ENCODE measurements at places on chromosomes 16 and 17.

- no peak for DNase-seq
These were observed 23.7 kb upstream of the MGAT5B start for GRCh38 chr17:76844485-76844829.

DNA sequence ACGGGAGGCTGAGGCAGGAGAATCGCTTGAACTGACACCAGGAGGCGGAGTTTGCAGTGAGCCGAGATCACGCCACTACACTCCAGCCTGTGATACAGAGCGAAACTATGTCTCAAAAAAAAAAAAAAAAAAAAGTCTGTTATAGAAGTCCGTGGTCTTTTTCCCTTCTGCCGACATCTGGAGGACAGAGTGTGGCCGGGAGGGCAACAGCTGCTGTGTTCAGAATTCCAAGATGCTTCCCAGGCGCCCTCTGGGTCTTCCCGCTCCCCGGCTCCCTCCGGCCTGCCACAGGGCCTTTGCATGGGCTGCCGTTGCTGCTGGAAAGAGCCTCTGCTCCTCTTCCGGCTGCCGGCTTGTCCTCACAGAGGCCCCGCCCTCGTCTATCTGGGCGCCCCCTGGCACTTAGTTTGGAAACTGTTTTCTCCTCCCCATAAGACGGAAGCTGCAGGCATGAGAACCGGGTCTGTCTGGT, 2.4 kb upstream of the CACNA1H start:
- no peak for DNase-seq

DNA sequence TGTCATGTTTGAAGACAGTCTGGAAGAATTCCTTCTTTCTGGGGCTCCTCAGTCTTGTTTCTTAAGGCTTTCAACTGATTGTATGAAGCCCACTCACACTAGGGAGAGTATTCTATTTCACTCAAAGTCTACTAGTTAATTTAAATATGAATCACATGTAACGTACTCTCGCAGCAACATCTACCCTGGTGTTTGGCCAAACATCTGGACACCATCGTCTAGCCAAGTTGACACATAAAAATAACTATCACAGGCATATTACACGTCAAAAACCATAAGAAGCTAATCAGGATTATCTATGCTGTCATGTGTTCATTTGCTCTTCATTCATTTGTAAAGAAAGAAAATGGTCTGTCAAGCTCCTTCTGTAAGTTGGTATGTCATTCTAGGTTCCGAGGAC, 787.4 kb downstream of the KCNJ2 start:
- no peak for DNase-seq

DNA sequence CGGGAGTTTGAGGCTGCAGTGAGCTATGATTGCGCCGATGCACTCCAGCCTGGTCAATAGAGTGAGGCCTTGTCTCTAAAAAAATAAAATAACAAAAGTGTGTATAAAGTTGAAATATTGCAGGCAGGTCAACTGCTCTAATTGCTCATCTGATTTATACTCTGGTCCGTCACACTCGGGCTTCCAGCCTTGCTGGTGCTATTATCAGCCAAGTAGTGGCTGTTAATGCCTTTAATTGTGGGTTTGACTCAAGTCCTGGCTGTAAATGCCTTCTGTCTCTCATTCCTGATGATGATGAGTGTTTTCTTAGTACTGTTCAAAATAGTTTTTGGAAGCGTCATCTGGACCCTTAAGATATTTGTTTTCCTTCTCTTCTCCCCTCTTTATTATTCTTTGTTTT, 18.4 kb downstream of the SYT17 start:
- DNase-seq = no peak

GRCh38 chr16:48517493-48517892, 92.5 kb downstream of the N4BP1 start:
- no peak for DNase-seq

DNA sequence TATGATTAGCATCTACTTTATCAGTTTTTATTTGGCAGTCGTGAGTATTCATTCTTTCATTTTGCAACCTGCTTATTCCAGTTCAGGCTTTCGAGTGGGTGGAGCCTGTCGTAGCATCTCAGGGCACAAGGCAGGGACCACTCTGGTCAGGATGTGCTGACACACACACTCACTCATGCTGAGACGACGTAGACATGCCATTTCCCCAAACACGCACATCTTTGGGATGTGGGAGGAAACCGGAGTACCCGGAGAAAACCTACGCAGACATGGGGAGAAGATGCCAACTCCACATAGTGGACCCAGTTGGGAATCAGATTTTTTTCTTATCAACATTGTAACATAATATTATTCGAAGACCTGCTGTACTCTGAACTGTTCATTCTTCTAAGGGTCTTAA, 756.5 kb upstream of the RBFOX1 start:
- no peak for DNase-seq

GRCh38 chr17:55430541-55431288, 9.1 kb upstream of the MMD start:
- no peak for DNase-seq

DNA sequence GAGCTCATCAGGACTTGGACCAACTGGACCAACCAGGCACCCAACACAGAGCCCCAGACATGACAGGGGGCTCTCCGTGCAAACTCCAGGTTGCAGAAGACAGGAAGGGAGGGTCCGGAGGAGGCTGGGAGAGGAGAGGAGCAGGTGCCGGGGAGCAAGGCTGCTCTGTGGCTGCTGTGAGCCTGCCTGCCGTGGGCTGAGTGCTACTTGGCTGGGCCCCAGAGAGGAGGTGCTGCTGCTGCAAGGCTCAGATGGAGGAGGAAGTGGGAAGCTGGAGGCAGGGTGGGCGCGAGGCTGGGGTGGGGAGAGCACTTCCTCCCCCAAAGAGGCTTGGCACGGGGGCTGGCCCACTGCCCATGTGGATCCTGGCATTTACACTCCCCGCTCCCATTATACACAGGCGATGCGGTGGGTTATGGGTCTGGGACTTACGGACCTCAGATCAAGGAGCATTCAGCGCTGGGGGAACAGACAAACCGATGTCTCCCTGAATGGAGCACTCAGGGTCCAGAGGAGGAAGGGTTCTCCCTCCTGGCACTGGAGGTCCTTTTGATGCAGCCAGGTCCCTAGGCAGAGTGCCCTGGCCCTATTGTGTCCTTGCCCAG, 15.9 kb downstream of the EPOP start:
- DNase-seq = no peak

DNA sequence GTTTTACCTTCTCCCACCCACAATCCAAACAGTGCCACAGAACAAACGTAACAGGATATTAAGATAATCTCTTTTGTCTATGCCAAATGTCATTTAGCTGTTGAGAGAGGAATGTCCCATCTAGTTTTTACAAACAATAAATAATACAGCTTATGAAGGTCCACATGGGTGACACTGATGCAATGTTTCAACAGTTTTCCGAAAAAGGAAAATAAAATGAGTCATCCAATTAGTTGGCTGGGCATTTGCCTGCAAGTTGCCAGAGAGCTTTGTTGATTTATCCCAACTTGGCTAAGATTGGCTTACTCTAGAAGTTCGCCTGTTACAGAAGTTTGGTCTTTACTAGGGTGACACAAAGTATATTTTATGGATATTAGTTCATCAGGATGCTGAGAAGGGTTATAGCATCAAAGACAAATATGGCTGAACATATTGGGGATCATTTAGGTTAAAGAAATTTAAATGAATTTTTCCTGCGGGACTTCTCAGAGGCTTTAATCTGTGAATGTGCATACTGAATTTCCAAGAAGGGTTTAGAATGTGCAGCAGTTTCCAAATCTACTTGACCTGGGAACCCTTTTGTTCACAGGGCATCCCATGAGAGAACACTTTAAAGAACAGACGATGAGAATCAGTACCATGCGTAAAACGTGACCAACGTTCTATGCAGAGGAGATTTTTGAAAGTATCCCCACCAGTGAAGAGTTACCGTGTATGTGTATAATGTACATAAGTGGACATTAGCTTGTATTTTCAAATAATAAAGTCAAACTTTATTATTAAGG, 73.1 kb downstream of the CDH13 start:
- DNase-seq = no peak

DNA sequence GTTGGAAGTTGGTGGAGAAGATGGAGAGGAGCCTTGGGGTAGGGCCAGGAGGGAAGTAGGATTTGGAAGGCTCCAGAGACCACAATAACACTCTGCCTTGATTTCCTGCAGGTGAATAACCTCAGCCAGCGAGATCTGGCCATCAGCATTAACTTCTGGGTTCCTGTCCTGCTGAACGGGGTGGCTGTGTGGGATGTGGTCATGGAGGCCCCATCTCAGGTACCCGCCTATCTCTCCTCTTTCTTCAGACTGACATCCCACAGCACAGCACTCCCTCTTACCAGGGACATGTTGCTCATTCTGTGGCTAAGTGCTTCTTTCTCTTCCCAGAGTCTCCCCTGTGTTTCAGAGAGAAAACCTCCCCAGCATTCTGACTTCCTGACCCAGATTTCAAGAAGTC, 4.9 kb downstream of the COX6A2 start:
- DNase-seq = no peak

- no peak for DNase-seq
These were observed 5.9 kb downstream of the FAHD1 start for GRCh38 chr16:1832838-1833454.

DNA sequence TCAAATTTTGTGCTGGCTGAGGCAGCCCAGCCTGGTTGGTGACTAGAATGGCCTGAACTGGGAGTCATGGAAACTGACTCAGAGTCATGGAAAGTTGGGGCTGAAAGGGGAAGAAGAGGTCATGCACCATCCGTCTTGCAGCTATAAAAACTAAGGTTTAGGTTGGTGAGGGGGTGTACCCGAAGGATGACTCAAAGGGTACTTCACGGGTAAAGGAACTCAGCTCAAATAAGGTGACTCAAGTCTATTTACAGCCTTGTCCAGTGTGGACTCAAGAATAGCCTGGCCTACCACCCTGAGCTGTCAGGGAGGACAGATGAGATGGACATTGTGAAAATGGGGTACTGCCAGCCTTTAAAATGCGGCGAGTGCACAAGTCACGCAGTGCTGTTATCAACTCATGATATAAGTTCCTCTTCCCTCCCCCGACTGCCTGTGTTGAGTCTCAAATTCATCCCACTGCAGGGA, 18.6 kb downstream of the CD300LB start:
- no peak for DNase-seq

DNA sequence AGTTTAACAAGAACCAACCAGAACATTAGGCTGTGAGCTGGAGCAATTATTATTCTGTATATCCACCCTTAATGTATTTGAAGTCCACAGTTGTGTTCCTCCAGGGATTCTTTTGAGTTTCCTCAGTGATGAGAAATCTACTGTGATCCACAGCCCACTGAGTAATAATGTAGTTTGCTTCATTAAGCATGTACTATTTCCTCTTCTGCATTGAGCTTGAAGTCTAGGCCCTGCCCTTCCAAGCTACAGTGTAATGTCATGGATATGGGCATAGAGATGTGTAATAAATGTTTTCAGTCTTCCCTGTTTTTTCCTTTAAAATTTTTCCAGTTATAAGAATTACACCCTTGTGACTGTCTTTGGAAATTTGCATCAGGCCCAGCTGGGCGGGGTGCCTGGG, 36.4 kb upstream of the SLC12A3 start:
- no peak for DNase-seq

- no peak for DNase-seq
These were observed 5.6 kb downstream of the BAIAP3 start for GRCh38 chr16:1338855-1339675.

DNA sequence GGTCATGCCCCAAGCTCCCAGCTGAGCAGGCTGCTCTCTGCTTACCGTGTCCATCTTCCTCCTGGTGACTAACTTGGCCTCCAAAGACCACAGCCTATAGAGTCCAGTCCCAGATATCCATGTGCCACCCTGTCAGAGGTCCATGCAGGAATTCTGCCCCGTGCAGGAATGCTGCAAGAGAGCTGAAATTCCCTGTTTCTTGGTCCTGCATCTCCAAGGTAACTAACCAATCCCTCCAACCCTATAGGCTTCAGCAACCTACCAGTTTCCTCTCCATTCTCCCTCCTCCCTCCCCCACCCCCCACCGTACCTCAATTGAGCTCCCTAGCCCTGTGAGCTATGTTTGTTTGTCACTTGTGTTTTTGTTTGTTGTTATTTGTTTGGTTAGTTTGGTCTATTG, 9.6 kb upstream of the MKS1 start:
- DNase-seq = no peak

GRCh38 chr17:79607940-79608623, 2.8 kb downstream of the RBFOX3 start:
- no peak for DNase-seq

DNA sequence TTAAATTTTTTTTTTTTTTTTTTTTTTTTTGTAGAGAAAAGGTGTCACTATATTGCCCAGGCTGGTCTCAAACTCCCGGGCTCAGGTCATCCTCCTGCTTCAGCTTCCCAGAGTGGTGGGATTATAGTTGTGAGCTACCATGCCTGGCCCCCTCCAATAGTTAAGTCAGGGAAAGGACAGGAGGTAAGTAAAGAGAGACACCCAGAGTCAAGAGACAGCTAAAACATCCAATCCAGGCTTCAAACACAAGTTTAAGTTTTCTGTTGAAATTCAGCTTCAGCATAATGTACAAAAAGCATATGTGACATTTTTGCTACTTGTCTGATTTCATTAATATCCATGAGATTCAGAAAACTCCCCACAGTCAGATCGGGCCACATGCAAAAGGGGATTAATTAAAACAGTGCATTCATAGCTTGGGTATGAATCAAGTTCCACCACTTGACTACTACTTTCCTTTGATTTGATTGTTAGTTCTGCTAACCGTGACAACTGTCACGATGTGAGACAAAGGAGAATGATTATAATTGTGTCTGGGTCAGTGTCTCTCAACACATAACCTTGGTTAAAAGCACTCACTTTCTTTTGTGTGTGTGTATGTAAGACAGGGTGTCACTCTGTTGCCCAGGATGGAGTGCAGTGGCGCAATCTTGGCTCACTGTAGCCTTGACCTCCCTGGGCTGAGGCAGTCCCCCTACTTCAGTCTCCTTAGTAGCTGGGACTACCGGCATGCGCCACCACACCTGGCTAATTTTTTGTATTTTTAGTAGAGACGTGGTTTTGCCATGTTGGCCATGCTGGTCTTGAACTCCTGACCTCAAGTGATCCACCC, 184.9 kb downstream of the PARN start:
- DNase-seq = no peak

GRCh38 chr17:76444518-76445311, 8.2 kb downstream of the UBE2O start:
- DNase-seq = no peak

GRCh38 chr16:1651094-1651973, 26.7 kb upstream of the JPT2 start:
- no peak for DNase-seq

DNA sequence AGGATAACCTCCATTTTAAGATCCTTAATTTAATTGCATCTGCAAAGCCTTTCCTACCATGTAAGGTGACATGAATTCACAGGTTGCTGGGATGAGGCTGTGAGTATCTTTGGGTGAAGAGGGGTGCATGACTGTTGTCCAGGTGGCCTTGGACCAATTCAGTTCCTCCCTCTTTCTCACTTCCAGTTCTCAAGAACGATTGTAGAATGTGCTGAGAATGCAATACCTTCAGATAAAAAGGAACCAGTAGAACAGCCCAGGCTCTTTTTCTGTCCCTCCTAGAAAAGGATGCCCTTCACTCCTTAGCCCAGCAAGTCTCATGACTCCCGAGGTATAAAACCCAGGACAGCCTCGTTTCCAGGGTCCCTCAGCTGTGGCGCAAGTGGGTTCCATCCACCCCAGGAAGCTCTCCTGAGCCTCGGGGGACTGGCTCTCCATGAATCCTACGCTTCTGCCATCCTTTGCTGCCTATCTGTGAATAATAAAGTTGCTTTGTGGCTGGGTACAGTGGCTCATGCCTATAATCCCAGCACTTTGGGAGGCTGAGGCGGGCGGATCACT, 61.6 kb upstream of the FA2H start:
- DNase-seq = no peak

GRCh38 chr16:77943801-77944200, 78.5 kb upstream of the CLEC3A start:
- peak; percentile 91 for DNase-seq

GRCh38 chr16:4572715-4573114, 16.6 kb downstream of the C16orf96 start:
- no peak for DNase-seq

GRCh38 chr17:80738020-80738808, 193.6 kb downstream of the RPTOR start:
- DNase-seq = no peak
